ENCODE measurements at places on chromosomes 2 and 18. TPM values are rescaled to one million over a fixed set of nuclear protein-coding genes. Genes with fewer than 3 reads are reported as not detected.

The FOSL2 gene
- total RNA-seq = 31.4 TPM

The YPEL5 gene
- 54.7 TPM for total RNA-seq

The RAD51AP2 gene
- not detected for total RNA-seq

The IHH gene
- not detected for total RNA-seq

The PARD3B gene
- 15.3 TPM for total RNA-seq

The TUBA4B gene
- total RNA-seq = not detected

The CCDC74A gene
- total RNA-seq = 3.8 TPM

The EFHD1 gene
- total RNA-seq = not detected

The ETAA1 gene
- total RNA-seq = 8.1 TPM

The IL37 gene
- not detected for total RNA-seq

The SLC11A1 gene
- under 0.01 TPM for total RNA-seq

DNA sequence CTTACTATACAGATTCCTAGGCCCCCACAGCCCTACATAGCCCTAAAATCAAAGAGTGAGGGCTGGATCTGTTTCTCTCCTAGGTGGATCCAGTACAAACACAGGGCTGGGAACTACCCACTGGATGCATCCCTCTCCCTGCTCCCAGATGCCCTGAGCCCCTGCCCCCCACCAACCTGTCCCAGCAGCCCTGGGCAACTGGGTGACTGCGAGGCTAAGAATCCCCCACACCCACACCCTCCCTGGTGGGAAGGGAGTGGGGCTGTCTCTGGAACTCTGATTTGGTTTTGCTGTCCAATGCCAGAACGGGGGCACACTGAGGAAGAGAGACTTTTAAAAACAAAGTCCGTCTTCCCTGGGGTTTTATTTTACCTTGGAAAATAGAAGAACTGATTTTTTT is 113.1 kb downstream of the SMAD7 start:
- DNase-seq = no peak

DNA sequence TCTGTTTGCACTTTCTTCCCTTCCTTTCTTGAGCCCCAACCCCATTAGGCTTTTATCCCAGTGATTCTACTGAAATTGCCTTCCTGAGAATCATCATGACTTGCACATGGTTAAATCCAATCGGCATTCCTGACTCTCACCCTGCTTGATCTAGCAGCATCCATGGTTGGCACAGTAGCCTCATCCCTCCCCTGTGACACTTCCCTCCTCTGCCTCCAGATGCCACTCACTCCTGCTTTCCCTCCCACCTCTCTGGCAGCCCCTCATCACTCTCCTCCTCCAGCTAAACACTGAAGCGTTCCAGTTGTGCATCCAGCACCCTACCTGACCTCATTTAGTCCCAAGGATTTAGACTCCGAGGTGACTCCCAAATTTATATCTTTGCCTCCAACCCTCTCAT is 114.7 kb downstream of the GALNT14 start:
- DNase-seq = no peak

DNA sequence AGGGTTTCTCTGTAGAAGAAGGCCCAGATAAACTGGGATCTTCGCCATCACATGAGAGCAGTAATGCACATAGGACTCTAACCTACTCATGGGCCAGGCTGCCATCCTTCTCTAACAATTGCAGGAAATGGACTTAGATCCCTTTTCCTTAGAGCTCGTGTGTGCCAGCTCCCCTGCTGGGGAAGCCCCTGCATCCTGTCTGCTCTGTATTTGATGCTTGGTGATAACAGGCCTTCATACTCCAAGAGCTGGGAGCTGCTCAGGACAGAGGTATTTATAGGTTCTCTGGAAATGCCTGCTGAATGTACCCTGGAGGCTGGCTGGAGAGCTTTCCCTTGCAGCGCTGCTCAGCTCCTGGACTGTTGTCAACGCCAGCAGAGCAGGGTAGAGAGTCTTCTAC is 249.6 kb downstream of the MTX2 start:
- DNase-seq = no peak

GRCh38 chr2:71746946-71747501 is 293.7 kb downstream of the DYSF start:
- no peak for DNase-seq

GRCh38 chr2:227461811-227462461 is 10.0 kb upstream of the AGFG1 start:
- DNase-seq = no peak

- no peak for DNase-seq
Observed at GRCh38 chr18:13393338-13393737, 174.8 kb downstream of the LDLRAD4 start.

GRCh38 chr18:58513615-58514335 is 115.1 kb downstream of the ALPK2 start:
- DNase-seq = no peak

DNA sequence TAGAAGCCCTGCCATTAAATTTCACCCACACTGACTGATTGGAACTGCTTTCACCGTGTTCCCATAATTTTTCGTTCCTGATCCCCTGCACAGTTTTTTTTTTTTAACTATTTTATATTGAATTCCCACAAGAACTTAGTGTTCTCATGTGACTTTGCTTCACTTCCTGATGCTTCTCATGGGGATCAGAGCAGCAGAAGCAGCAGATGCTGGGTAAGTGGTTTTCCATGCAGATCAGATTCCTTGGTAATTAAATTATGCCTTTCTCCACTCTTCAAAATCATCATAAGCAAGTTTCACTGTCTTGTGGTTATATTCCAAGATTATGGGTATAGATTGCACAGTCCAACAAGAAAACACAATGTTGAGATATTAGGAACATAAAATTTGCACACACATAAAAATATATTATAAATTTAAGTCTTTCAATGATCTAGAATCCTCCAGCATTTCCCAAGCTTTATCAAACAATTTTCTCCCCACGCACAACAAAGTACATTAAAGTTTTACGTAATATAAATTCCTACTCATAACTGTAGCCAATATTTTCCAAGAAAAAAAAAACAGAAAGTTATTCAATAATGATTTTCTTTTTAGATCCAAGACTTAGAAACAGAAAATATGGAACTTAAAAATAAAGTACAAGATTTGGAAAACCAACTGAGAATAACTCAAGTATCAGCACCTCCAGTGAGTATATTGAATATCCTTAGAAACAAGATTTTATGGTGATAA is 277.9 kb downstream of the GULP1 start:
- DNase-seq = no peak

GRCh38 chr2:120123090-120123489 is 100.1 kb downstream of the TMEM185B start:
- no peak for DNase-seq

- no peak for DNase-seq
Observed at GRCh38 chr2:60234274-60234986, 319.0 kb downstream of the BCL11A start.

DNA sequence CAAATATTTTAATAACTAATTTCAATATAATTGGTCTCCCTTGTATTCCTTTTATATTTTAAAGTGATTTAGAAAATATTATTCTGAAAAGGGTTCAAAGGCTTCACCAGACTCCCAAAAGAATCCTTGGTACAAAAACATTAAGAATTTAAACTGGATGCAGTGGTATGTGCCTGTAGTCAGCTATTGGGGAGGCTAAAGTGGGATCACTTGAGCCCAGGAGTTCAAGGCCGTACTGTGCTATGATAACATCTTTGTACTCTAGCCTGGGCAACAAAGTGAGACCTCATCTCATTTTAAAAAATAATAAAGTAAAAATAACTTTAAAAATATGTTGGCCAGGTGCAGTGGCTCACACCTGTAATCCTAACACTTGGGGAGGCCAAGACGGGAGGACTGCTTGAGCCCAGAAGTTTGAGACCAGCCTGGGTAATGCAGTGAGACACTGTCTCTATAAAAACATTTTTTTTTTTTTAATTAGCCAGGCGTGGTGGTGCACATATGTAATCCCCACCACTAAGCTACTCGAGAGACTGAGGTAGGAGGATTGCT is 14.7 kb downstream of the NCL start:
- no peak for DNase-seq

DNA sequence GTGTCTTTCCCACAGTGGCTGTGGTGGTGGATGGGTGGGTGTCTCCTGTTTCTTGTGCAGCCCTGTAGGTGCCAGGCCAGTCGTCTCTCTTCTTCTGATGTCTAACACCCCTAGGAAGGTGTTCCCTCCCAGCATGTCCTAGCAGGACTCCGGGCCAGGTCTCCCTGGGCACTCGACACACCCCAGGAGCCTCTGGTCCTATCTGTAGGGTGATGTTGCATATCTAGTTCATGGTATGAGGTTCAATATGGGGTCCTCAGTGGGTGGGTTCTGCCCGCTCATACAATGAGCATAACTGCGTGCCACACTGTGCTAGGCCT is 14.4 kb downstream of the NGEF start:
- no peak for DNase-seq

- peak; percentile 2 for DNase-seq
Observed at GRCh38 chr2:203718087-203718486, 11.6 kb downstream of the CD28 start.

DNA sequence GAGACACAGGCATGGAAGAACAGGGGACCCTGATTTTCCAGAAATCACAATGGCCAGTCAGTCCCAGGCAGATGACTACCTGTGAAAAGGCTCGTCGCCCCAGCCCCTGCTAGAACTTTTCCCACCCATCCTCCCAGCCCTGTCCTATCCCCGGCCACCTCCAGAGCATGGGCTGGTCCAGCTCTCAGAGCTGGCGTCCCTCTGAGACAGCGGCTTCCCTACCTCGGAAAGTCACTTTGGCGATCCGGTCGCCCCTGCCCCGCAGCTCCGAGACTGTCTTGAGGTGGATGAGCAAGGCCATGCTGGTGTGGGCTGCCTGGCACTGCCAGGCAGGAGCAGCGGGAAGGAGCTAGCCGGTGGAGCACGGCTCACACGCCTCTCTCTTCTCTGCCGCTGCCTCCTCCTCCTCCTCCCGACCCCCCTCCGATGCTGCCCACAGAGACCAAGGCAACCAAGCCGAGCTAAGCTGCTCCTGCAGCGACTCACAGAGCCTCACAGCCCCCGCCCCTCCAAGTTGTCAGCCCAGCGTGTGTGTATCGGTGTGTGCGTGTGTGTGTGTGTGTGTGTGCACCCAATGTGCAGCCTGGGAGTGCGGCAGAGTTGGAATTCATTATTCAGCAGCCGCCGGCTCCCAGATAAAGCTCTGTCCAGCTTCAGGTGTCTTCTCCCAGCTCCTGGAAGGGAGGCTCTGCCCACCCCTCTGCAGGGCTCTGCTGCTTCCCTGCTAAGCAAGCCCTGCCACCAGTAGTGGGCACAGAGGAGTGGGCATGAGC is 80.5 kb upstream of the OTOF start:
- no peak for DNase-seq

GRCh38 chr2:40037303-40037702 is 258.2 kb upstream of the THUMPD2 start:
- DNase-seq = no peak

DNA sequence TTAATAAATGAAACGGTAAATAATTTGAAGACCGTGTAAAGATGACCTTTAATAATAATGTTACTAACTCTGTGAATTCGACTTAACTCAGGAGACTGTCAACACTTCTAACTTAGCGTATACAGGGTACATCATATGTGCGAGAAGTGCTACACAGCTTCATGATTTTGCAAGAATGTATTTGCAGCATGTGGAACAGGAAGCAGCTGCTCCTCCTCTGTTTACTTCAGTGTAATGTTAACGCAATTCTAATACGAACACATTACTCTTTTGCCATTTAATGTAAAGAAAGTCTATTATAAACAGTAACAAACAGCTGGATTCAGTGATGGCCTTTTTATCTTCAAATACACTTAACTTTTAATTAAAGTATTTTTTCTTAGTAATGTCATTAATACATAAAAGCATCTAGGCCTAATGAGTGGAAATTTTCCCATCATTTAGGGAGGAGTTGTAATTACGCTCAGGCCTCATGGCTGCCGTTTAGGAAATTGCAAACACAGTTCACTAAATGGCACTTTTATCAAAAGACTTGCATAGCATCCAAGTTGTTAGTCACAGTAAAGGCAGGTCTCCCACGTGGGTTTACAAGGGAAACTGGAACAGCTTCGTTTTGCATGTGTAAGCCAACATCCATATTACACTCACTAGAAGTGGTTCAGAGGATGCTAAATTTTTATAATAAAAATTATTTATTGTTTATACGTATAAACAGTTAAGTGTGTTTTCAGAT is 635.7 kb downstream of the FBXO15 start:
- DNase-seq = peak; percentile 87

- peak; percentile 93 for DNase-seq
Observed at GRCh38 chr2:224885836-224886547, 156.3 kb downstream of the DOCK10 start.

All from IMR-90 (cell line).